Sigmoid colon (tissue), 7 donors: ENCODE measurements at places on chromosomes 4 and X. TPM values are rescaled to one million over a fixed set of nuclear protein-coding genes. Genes with fewer than 3 reads are reported as not detected.

DNA sequence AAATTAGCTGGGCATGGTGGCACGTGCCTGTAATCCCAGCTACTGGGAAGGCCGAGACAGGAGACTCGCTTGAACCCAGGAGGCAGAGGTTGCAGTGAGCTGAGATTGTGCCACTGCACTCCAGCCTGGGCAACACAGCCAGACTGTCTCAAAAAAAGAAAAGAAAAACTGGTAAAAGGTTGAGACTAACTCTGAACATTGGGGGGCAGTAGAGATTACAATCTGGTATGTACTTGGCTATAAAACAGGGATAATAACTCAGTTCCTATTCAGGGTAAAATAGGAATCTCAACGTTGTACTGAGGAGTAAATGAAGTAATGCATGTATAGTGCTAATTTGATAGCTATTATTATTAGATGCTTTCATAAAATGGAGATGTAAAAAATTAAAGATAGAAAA is 12.5 kb upstream of the KLF8 start:
- no peaks in the 10 kb centered on the region for H3K27me3 ChIP-seq
- no peaks in the 10 kb centered on the region for H3K4me1 ChIP-seq
- no peak overlapping the region for H3K4me3 ChIP-seq

DNA sequence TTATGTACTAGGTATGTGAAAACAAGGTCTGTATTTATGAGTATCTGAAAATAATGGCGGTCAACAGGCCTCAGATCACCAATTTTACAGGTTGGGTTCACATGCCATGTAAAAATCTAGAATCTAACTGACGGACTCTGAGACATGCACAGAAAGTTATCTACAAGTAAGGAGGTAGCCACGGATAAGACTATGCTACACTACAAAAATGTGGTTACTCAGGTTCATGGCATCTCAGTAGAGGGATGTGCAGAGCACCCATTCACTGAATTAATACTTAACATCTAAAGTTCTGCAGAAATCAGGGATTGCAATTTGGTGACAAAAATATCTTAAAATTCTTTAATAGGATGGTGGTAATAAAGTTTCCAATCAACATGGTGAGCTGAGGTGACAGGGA is 155.9 kb downstream of the APBB2 start:
- H3K36me3 ChIP-seq: no peaks in the 10 kb centered on the region
- H3K27me3 ChIP-seq: no peaks in the 10 kb centered on the region
- H3K4me3 ChIP-seq: no peak overlapping the region
- H3K4me1 ChIP-seq: peaks cover 46% of the 10 kb centered on the region
- peak overlapping the region; percentile 81 for H3K27ac ChIP-seq

DNA sequence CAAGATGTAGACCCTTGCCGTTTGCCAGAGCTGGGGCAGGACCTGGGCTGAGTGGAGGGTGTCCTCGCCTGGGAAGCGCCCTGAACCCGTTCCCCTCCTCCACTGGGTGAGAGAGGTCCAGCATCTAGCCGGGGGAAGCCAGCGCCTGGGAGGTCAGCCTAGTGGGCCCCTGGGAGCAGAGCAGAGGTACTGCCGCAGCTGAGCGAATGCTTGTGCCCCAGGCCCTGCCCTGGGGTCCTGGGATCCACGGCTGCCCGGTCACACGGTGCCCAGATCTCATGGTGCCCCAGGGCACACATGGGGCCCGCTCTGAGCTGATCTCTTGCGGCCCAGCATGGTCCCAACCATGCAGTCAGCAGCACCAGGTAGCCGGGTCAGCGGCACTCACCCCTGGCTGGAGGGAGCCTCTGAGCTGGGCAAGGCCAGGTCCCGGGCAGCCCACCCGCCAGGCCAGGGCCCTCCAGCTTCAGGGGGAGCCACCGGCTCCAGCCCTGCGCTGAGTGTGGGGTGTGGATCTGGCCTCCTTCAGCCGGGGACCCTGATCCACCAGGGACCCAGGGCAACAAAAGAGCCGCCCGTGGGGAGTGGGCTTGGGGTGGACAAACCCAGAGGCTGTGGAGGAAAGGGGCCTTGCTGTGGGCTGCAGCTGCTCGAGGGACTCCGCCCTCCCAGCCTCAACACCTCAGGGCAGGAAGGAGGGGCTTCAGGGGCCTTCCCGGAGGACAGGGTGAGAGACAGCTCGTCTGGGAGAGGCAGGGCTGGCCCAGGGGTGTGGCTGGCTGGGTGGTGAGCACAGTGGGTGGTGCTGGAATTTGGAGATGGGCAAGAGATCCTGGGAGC is 4.1 kb upstream of the CPLX1 start:
- no peaks in the 10 kb centered on the region for H3K36me3 ChIP-seq
- peaks cover 72% of the 10 kb centered on the region for H3K27me3 ChIP-seq
- peak; percentile 53 for DNase-seq

- H3K4me1 ChIP-seq: no peaks in the 10 kb centered on the region
- no peaks in the 10 kb centered on the region for H3K27me3 ChIP-seq
- H3K36me3 ChIP-seq: no peaks in the 10 kb centered on the region
- H3K27ac ChIP-seq: no peak overlapping the region
- no peak for DNase-seq
Observed at GRCh38 chr4:29081234-29081955, 1638.8 kb upstream of the PCDH7 start.

- no peak overlapping the region for H3K4me3 ChIP-seq
Observed at GRCh38 chr4:122481766-122482405, 25.4 kb upstream of the IL2 start.

DNA sequence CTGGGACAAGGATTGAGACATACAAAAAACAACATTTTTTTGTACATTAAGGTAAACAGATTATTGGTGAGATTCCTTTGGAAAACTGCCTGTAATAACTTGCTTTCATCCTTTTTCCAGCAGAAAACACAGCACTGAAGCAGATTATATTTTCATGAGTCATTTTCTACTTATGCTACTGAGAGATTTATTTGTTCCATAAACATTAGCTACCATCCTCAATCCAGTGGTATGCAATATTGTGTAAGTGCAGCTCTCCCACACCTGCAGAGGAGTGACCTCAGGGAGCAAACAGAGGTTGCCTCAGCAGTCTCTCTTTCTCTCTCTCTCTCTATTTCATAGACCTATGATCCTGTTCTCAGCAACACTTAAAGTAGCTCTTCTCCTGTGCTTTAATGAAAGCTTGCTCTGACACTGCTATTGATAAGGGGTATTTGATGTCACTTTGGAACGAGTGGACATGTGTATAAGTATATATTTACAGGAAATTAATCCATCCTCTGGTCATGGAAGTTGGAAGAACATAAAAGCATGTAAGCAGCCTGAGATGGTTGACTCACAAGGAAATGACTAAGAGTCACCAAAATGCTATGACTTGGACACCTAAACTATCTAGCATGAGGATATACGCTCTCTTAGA is 163.7 kb upstream of the SPANXC start:
- no peaks in the 10 kb centered on the region for H3K4me1 ChIP-seq
- H3K27ac ChIP-seq: no peak overlapping the region
- H3K36me3 ChIP-seq: no peaks in the 10 kb centered on the region
- H3K4me3 ChIP-seq: no peak overlapping the region
- no peak for DNase-seq

GRCh38 chr4:7803371-7803770 is 136.3 kb downstream of the AFAP1 start:
- H3K36me3 ChIP-seq: peaks cover 10% of the 10 kb centered on the region
- no peaks in the 10 kb centered on the region for H3K27me3 ChIP-seq
- peak; percentile 65 for DNase-seq

- H3K36me3 ChIP-seq: no peaks in the 10 kb centered on the region
- H3K4me3 ChIP-seq: no peak overlapping the region
- no peaks in the 10 kb centered on the region for H3K27me3 ChIP-seq
- no peak overlapping the region for H3K27ac ChIP-seq
Observed at GRCh38 chr4:85522277-85522676, 47.3 kb downstream of the ARHGAP24 start.

The APBB2 gene
- 102 TPM for total RNA-seq
